ENCODE measurements at places on chromosomes 11 and 22.
A peak's percentile ranks its signal among the peaks of the same experiment; 100 is the strongest.

- DNase-seq: no peak
Observed at GRCh38 chr11:94150704-94151685, 22.4 kb downstream of the PANX1 start.

DNA sequence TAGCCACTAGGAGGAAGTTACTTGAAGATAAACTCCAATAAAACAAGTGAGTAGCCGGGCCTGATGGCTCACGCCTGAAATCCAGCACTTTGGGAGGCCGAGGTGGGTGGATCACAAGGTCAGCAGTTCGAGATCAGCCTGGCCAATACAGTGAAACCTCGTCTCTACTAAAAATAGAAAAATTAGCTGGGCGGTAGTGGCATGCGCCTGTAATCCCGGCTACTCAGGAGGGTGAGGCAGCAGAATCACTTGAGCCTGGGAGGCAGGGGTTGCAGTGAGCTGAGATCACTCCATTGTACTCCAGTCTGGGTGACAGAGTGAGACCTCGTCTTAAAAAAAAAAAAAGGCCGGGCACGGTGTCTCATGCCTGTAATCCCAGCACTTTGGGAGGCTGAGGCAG lies 34.0 kb upstream of the CLPB start:
- DNase-seq: no peak

- peak; percentile 13 for DNase-seq
Observed at GRCh38 chr11:105189581-105189980, 50.0 kb upstream of the CARD18 start.

DNA sequence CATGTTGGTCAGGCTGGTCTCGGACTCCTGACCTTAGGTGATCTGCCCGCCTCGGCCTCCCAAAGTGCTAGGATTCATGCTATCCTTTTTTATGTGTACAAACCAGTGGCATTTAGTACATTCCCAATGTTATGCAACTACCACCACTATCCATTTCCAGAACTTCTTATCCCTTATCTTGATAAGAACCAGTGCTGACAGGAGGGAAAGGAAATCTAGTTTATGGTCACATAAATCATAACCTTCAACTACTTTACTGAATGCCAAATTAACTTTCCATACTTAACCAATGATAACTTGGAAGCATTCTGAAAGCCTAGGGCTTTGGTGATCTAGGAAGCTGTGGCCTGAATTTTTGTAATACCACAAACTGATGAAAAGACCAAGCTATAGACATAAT lies 170.4 kb downstream of the SWAP70 start:
- DNase-seq: no peak

DNA sequence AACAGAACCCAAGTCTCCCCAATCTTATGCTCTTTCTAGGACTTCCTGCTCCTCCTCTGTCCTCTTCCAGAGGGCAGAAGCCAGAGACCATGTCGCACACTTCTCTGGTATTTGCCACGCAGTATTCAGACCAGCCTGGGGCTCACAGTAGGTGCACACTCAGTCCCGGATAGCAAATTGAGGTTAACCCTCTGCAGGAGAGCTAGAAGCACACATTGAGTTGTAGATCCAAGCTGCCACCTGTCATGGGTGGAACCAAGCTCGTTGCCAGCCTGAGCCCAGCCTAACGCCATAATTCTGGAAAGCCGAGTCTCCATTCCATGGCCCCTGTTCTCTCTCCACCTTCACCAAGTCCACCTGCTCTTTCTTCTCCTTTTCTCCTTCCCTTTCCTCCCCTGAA lies 562.1 kb downstream of the BUD13 start:
- no peak for DNase-seq

GRCh38 chr11:2094354-2095197 lies 44.6 kb downstream of the IGF2 start:
- no peak for DNase-seq

- DNase-seq: no peak
Observed at GRCh38 chr22:35315855-35316745, 16.4 kb downstream of the TOM1 start.

- no peak for DNase-seq
Observed at GRCh38 chr11:6457581-6458320, 16.0 kb downstream of the TRIM3 start.

GRCh38 chr11:10476927-10477689 lies 22.0 kb downstream of the AMPD3 start:
- DNase-seq: no peak

- no peak for DNase-seq
Observed at GRCh38 chr11:114787126-114787525, 108.8 kb downstream of the NXPE2 start.

- DNase-seq: peak; percentile 7
Observed at GRCh38 chr11:61075891-61076290, 26.4 kb upstream of the CD5 start.

- no peak for DNase-seq
Observed at GRCh38 chr22:19398652-19399051, 32.9 kb downstream of the HIRA start.

- no peak for DNase-seq
Observed at GRCh38 chr11:128477811-128478210, 109.5 kb downstream of the ETS1 start.

DNA sequence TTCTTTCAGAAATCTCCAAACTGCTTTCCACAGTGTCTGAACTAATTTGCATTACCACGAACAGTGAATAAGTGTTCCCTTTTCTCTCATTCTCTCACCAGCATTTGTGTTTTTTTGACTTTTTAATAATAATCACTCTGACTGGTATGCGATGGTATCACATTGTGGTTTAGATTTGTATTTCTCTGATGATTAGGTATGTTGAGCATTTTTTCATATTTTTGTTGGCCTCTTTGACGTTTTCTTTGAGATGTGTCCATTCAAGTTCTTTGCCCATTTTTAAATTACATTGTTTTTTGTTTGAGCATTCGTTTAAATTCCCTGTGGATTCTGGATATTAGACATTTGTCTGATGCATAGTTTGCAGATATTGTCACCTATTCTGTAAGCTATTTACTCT lies 1639.6 kb upstream of the TENM4 start:
- no peak for DNase-seq

DNA sequence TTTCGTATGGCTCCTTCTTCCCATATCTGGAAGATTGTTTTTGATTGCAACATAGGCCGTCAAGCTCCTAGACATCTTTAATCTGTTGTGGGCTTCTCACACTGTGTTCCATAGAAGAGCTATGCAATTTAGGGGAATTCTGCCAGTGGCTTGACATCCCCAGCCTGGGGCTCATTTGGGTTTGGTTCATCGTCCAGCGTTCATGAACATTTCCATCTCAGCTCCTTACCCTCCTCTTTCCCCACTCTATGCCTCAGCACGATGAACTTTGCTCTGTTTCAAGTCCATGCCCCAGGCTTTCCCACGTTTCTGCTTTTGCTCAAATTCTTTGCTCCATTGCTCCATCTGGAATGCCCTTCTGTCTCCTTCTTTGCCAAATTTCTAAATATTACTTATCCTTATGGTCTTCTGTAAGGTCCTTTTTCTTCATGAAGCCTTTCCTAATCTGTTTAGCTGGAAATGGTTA lies 26.1 kb upstream of the CLMP start:
- DNase-seq: no peak

GRCh38 chr11:111299101-111300026 lies 1.0 kb downstream of the POU2AF3 start:
- no peak for DNase-seq

- no peak for DNase-seq
Observed at GRCh38 chr22:41642331-41643110, 21.4 kb downstream of the XRCC6 start.

Data from skeletal muscle cell (primary cell).